ENCODE measurements at places on chromosomes 5 and 9.

DNA sequence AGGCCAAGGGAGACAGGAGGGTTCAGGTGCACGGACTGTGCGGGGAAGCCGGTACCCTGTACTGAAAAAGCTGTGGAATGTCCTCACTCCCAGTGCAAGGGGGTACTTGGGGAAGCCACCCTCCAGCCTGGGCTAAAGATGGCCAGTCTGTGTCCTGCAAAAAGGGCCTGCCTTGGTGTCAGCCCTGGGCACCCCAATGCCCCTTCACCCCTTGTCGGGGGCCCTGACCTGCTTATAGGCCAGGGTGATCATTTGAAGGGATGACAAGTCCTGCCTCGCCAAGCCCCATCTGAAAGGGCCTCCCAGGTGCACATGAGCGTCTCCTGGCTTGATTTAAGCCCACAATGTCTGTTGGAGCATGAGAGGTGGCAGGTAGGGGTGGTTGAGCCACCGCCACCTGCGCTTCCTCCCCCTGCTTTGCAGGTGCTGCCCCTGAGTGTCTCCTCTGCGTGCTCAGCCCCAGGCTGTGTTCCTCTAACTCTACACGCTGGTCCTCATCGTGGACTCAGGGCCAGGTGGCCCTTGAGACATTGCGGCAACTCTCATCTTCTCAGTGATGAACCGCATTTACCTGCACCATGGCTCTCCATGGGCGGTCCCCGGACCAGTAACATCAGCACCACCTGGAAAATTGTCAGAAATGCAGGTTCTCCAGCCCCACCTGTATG is 97.0 kb downstream of the ANKRD33B start:
- DNase-seq, result no peak

GRCh38 chr5:98468188-98468869 is 305.1 kb upstream of the RGMB start:
- no peak for DNase-seq

DNA sequence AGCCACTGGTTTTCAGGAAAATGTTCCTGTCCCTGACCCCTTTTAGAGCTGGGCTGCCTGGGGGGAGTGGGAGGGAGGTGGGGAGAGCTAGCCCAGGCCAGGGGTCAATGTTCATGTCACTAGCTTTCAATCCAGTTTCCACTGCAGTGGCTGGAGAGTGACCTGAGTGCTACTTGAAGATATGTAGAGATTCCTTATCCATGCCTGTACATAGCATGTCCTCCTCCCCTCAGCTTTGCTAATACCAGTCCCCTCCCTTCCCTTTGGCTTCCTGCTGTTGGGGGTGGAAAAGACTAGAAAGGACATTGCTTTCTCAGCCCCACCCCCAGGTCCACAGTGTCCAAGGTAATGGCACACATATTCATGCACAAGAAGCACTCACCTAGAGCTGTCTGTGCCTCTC is 7.8 kb downstream of the DNAJB5 start:
- no peak for DNase-seq

DNA sequence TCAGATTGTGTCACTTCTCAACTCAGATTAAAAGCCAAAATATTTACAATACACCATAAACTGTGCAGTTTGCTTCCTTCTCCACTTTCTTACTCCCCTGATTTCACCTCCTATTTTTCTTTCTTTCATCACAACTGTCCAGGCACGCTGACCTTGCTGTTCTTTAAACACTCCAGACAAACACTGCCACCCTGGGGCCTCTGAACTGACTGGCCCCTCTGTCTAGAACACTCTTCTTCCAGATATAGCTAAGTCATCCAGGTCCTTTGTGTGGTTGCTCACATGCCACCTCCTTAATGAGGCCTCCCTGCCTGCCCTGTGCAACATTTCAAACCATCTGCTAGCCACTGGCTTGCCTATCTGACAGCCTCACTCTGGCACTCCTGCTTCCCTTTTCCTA is 46.6 kb downstream of the ATG10 start:
- no peak for DNase-seq

- no peak for DNase-seq
These were observed 2.7 kb upstream of the AGTPBP1 start for GRCh38 chr9:85744480-85744879.

GRCh38 chr9:118871531-118871930 is 497.7 kb downstream of the BRINP1 start:
- DNase-seq, result no peak

- DNase-seq, result no peak
These were observed 125.1 kb downstream of the HACD4 start for GRCh38 chr9:20906326-20906725.

- DNase-seq, result no peak
These were observed 16.9 kb downstream of the PDGFRB start for GRCh38 chr5:150138551-150139265.

- DNase-seq, result peak; percentile 97
These were observed 3.9 kb downstream of the STC2 start for GRCh38 chr5:173324115-173325001.

DNA sequence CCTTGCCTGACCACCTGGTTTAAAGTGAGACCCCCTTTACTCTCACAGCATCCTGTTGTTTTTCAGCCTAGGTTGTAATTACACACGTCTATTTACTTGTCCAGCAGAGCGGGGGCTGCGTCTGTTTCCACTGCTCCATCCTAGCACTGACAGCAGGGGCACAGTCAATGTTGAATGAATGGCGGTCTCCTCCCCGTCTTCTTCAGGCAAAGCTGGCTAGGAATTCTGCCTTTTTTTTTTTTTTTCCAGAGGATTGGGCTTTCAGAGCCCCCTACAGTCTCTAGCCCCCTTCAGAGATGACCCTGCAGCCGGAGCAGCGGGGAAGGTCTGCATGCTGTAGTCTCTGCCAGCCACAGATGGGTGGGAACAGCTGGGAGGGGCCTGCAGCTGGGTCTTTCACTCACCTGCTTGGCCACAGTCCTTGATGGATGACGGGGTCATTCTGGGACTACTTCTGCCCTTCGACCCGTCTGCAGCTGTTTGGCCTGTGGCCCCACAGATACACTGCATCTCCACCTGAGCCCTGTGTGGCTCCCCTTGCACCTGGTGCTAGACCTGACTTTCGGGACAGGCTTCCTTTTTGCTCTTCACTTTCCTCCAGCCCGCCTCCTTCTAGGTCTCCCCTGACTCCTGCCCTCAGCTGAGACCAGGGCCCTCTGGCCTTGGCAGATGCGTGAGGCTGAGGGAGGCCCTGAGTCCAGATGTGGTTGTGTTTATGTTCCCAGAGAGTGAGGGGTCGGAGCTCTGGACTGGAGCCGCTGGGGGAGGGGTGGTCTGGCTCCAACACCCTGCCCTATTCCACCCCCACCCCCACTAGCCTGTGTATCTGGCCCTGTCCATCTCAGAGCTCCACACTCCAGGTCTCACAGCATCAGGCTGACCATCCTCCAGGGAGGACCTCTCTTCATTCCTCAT is 8.0 kb downstream of the PITX1 start:
- no peak for DNase-seq

DNA sequence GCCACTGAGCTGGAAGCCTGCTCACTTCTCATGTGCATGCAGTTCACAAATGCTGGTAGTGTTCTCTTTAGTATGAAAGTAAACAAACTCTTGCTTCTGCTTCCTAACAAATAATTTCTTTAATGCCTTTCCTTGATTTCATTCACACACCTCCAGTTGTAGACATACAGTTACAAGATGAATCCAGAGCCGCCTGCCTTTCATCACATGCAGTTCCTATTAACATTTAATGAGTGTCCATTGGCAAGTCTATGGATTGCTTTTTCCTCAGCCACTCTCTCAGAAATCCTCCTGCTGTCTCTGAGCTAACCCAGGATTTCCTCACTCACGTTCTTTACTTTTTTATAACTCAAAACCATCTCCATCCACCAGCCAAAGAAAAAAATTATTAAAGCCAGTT is 408.6 kb downstream of the BNC2 start:
- no peak for DNase-seq

DNA sequence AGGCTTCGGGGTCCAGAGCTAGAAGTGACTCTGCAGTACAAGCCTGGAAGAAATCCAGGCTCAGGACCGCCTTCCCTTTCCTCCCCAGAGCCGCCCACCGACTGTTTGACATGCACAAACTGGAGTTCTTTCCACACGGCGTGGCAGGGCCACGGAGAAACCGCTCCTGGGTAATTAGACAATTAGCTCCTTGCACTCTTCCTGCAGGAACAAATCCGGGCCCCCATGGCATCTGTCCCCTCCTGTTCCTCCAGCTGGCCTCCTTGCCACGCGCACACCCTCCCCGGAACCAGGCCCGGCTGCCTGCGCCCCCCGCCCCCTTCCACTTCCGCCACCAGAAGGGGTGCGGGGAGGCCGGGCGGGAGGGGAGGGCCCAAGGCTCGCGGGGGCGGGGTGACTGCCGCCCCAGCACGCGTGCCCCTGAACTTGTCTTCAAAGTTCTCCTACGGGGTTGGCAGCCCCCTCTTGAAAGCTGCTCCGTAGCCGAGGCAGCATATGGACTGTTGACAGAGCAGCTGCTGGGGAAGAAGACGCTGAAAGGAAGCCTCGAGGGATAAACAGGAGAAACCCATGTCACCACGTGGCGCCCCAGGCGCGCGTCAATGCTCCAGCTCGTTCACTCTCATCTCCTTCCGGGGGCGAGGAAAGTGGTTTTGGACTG is 74.3 kb downstream of the SEC61B start:
- peak; percentile 58 for DNase-seq

DNA sequence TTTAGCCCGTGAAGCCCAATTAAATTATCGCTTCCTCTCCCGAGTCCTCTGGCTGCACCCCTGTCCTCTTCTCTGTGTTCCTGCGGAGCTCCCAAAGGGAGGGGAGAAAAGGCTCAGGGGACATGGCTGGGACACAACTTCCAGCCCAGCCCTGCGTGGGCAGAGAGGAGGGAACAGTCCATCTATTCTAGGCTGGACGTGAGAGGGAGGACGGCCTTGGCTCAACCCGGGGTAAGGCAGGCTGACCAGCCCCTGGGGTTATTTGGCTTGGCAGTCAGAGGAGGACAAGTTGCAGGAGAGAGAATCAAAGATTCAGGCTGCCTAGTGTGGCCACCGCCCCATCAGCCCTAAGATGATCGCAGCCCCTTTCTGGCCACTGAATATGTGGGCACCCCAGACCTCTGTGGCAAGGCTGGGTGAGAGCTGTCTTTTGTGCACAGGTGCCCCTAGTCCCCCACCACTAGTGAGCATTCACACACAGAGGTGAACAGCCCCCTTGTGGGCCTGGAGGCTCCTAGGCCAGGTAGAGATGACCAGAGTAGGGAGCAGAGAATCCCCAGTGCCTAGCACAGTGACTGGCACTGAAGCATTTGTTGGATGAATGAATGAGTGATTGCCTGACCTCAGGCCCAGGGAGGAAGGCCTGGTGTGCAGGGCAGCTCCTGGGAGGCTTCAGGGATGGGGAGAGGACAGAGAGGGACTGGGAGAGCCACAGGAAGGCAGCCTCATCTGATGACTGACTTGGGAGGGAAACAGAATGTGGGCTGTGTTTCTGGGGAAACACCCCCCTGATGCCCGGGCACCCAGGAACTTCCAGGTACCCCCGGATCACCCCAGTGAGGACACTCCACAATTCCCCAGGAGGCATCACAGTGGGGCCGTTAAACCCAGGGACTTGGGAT is 133.9 kb downstream of the C9orf50 start:
- peak; percentile 63 for DNase-seq

DNA sequence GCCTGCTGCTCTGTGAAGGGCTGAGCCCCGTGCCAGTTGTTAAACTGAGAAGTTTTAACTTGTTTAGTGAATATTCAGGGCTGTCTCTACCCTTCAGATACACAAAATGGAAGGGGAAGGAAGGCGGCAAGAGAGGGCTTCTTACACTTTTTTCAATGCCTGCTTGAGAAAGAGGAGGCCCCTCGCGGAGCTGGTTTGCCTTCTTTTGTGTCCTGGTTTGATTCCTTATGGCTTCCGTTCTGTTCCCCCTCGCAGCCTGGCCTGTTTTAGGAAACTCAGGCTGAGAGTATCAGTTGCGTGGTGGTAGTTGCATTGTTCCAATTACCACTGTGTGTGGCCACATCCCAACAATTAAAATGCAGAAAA is 1.0 kb downstream of the FAM53C start:
- DNase-seq, result no peak

- no peak for DNase-seq
These were observed 348.8 kb downstream of the HTR1A start for GRCh38 chr5:63613442-63613841.

- DNase-seq, result no peak
These were observed 21.7 kb downstream of the MED10 start for GRCh38 chr5:6356578-6357164.

GRCh38 chr9:125397736-125398135 is 136.1 kb downstream of the GAPVD1 start:
- no peak for DNase-seq

DNA sequence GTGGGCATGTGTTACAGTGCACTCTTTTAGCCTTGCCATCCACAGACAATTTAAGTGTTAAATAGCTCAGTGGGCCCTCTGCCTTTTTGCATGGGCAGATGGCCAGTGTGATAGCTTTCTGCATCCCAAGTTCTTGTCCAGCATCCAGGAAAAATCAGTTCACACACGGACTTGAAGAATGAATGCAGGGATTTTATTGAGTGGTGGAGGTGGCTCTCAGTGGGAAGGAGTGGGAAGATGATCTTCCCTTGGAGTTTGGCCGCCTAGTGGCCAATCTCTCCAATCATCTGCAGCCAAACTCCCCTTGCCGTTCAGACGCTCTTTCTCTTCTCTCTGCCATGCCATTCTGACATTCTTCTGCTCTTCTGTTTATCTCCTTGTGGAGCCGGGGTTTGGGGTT is 322.4 kb upstream of the GRAMD2B start:
- DNase-seq, result no peak

DNA sequence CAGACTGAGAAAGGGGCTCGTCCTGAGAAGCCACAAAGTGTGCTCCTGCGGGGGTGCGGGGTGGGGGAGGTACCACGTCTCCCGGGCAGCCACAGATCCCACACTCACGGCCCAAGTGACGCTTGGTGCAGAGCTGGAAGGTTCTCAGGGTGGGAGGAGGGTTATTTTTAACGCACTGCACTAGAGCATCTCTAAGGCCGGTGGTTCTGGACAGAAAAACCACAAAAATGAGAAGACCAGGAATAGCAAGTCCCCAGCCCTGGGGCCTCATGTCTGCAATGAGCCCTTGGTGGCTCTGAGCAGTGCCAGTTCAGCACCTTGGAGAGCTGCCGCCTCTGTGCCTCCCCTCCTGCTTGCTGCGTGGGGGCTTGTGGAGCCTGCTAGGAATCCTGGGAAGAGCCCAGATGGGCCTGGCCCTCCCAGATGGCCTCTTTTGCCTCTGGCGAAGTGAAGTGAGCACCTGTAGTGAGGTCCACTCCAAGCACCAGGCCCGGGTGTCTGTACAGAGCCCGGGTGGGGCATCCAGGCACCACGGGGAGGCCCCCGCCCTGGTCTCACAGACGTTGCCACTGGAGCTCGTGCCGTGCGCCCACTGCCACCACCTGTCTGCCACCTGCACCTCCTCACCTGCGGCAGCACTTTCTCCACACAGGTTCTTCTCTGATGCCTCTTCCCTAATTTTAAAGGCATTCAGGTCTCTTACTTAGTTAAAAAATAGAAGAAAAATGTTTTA is 48.9 kb upstream of the CACNA1B start:
- DNase-seq, result no peak

Measured in pancreas (tissue), 10 donors.